ENCODE measurements at places on chromosomes 3 and 15.
A peak's percentile ranks its signal among the peaks of the same experiment; 100 is the strongest.

GRCh38 chr15:36430726-36431265, 148.6 kb upstream of the CDIN1 start:
- no peak for DNase-seq

DNA sequence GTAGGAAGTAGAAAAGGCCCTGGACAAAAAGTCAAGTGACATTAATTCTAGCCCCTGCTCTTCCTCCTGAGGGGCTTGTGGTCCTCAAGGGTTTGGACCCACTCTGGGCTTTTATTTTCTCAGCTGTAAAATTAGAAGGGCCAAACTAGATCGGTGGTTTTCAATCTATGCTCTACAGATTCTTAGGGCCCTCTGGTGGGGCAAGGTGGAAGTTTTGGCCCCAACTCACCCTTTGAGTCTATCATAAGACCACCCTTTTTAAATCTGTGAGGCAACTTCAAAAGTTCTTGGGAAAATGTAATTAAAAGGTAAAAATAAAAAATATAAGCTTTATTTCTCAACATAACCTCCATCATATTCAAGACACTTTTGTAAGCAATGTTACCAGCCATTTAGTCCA, 25.6 kb upstream of the CFAP161 start:
- DNase-seq = no peak

- DNase-seq = peak; percentile 19
These were observed 43.4 kb upstream of the CLRN1 start for GRCh38 chr3:151015767-151016477.

DNA sequence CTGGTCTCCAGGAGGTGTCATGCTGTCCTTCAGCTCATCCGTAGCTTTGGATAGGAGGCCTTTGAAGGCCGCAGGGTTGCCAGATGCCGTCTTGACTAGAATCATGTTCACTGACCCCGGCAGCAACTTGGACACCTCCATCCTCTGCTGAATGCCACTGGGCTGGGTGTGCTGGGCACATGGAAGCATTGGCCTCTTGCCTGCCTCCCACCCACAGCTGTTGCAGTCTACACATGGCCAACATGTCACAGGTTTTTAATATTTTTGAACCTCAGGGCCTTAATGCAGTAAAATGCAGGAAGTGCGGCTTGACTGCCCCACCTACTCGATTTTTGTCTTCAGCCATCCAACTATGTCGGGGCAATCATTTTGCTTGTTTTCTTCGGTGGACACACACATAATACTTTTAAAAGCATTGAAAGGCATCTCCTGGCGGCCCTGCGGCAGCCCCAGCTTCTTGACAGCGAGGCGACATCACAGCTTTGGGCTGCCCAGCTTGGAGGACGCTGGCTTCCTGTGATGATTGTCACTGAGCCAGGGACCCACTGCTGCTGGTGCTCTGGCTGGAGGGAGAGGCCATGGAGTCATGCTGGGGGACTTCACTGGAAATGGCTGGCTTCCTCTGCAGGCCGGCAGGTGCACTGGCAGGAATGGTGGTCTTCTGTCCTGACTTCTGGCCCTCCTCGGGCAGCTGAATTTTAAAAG, 31.6 kb upstream of the ACAD9 start:
- peak; percentile 50 for DNase-seq

DNA sequence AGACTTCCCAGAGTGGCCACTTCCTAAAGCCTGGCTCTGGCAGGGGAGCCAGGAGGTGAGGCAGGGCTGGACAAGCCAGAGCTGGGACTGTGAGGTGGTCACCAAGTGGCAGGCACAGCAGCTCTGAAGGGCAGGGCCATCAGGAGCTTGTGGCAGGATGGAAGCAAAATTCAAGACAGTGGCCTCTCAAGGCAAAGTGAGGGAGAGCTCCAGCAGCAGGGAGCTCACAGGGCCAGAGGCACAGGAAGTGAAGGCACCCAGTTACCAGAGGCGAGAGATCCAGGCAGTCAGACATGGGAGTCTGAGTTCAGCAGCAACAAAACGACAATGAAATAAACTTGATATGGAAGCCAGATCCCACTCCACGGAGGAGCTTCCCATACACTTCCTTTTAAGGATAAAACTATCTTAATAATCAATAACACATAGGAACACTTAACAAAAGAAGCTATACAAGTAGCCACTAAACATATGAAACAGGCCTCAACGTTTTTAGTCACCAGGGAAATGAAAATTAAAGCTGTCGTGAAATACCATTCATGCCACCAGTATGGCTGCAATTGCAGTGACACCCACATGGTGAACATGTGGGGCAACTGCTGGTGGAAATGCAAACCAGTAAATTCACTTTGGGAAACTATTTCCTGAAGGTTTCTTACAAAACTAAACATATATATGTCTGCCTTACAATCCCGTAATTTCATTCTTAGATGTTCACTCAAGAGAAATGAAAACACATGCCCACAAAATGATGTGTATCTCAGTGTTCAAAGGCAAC, 35.4 kb upstream of the TMEM158 start:
- DNase-seq = no peak

DNA sequence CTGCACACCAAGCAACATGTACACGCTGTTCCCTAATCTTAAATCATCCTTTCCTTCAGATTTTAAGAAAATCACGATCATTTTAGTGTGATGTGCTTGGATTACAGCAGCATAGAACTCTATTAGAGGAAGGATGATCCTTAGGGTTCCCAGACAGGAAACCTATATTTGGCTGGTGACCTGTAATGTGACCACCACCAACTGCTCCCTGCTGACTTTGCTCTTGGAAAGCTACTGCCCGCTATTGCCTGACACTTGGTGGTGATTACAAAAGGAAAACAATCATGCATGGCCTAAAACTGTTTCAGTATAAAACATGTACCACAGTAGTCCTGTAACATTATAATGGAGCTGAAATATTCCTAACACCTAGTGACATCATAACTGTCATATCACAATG, 27.2 kb upstream of the LMOD3 start:
- DNase-seq = peak; percentile 58
